ENCODE measurements at places on chromosomes 6 and 20.

GRCh38 chr6:78746457-78746856 lies 120.9 kb upstream of the IRAK1BP1 start:
- DNase-seq: peak; percentile 3

DNA sequence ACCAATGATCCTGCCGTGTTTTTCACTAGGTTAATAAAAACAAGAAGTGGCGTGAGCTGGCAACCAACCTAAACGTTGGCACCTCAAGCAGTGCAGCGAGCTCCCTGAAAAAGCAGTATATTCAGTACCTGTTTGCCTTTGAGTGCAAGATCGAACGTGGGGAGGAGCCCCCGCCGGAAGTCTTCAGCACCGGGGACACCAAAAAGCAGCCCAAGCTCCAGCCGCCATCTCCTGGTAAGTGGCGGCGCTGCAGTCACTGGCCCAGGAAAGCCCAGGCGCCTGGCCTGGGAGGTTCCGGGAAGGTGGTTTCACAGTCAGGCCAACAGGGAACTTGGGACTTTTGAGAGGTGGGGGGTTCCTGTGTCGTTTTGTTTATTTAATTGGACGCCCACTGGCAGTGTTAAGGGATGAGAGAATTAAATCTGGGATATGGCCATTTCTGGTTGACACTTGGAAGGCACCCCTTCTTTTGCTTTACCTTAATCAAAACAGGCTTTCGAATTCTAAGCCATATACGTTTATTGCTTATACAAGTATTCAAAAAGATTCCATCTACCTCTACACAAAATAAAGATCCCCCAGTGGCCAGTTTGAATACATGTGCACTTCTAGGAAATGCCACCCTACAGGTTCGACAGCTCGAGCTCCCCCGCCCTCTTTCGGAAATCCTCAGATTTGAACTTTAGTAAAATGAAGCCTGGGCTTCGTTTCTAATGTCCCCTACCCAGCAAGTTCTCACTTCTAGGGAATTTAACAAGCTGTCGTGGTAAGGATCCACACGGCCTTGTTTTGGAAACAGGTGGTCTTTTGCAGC lies 138.9 kb downstream of the TMEM242 start:
- DNase-seq: peak; percentile 87

GRCh38 chr6:158016571-158017383 lies 35.1 kb downstream of the SYNJ2 start:
- DNase-seq: peak; percentile 45

GRCh38 chr6:117613920-117614560 lies 11.7 kb upstream of the GOPC start:
- peak; percentile 10 for DNase-seq

DNA sequence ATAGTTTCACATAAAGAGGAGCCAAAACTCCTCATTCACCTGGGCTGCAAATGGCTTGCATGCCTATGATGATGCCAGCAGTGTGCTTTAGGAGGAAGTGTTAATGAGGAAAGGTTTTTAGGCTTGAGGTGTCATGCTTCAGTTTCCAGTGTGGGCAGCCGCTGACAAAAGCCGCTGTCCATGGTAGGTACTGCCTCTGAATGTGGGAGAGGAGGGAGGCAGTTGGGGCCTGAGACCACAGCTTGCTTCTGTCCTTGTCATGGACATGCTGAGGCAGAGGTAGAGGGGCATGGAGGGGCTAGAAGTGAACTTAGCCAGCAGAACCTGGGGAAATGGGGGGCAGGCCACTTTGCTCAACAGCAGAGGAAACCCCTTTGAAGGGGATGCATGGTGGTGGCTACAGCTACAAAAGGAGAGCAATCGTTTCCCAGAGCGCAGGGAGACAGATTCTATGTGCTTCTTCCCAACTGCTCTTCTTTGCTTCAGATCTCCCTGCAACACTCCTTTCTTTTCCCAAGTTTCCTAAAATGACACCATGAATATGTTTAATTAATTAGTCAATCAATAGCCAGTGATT lies 372.1 kb upstream of the CNR1 start:
- no peak for DNase-seq

Measured in AG08395 (cell line).